Breast epithelium (tissue), 4 donors: ENCODE measurements at places on chromosomes 4 and X.

DNA sequence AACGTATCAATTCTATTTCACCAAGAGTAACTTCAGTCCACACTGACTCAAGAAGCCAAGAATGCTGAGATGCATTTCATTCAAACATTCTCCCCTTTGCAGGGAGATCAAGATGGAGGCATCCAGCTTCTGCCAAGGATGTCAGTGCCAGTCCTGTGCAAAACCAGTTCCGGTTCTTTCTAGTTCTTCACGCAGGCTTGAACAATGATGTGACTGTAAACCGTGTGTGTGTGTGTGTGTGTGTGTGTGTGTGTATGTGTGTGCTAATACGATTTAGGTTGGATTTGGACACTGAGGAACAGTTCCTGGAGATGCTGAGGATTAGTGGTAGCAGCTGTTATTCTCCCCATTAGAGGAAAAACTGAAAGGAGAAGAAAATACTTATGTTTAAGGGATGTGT lies at the start of gene REELD1:
Gene REELD1 (plus strand): TSS at position 301 of the 400 bp plus-strand sequence. CDS start 2,415 bp downstream, outside the sequence.
- H3K27ac ChIP-seq = no peak within 1 kb of the TSS
- no peaks in the 10 kb centered on the region for H3K36me3 ChIP-seq
- no peaks in the 10 kb centered on the region for H3K27me3 ChIP-seq
- no peaks in the 10 kb centered on the region for H3K4me1 ChIP-seq

- H3K27me3 ChIP-seq = no peaks in the 10 kb centered on the region
- DNase-seq = no peak
- H3K4me1 ChIP-seq = no peaks in the 10 kb centered on the region
- H3K36me3 ChIP-seq = no peaks in the 10 kb centered on the region
- H3K4me3 ChIP-seq = no peak overlapping the region
Observed at GRCh38 chrX:150765782-150766350, 72.7 kb downstream of the MTMR1 start.

- H3K4me1 ChIP-seq = no peaks in the 10 kb centered on the region
- H3K4me3 ChIP-seq = no peak overlapping the region
- no peak overlapping the region for H3K27ac ChIP-seq
- no peaks in the 10 kb centered on the region for H3K27me3 ChIP-seq
Observed at GRCh38 chr4:17427991-17428390, 83.9 kb downstream of the QDPR start.

- DNase-seq = no peak
- H3K36me3 ChIP-seq = peaks cover 4% of the 10 kb centered on the region
- H3K27ac ChIP-seq = no peak overlapping the region
- no peaks in the 10 kb centered on the region for H3K4me1 ChIP-seq
Observed at GRCh38 chr4:155777971-155778735, 19.3 kb downstream of the GUCY1B1 start.

GRCh38 chr4:179110356-179110755 lies 1668.1 kb upstream of the AGA start:
- DNase-seq = no peak
- no peak overlapping the region for H3K4me3 ChIP-seq
- no peaks in the 10 kb centered on the region for H3K27me3 ChIP-seq
- H3K4me1 ChIP-seq = no peaks in the 10 kb centered on the region
- no peaks in the 10 kb centered on the region for H3K36me3 ChIP-seq

GRCh38 chrX:25527156-25527555 lies 511.4 kb upstream of the ARX start:
- no peaks in the 10 kb centered on the region for H3K36me3 ChIP-seq
- DNase-seq = no peak
- peaks cover 10% of the 10 kb centered on the region for H3K27me3 ChIP-seq

GRCh38 chr4:165369522-165369921 lies 9.3 kb upstream of the CPE start:
- no peak for DNase-seq
- H3K27ac ChIP-seq = no peak overlapping the region
- no peaks in the 10 kb centered on the region for H3K27me3 ChIP-seq
- H3K36me3 ChIP-seq = no peaks in the 10 kb centered on the region

DNA sequence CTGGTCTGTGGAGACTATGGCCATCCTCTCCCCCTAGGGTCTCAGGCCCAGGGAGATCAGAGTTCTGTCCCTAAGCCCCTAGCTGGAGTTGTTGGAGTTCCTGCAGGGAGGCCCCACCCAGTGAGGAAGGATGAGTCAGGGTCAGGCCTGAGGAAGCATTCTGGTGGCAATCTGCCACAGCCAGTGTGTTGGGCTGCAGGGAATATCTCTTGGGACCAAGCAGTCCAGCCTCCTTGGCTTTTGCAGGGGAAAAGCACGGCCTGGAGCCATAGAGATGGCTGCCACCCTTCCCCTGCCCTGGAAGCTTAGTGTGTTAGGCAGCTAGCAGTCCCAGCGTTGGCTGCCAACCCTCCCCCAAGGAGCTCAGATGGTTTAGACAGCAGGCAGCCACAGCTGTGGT lies 202.4 kb downstream of the RTL9 start:
- no peaks in the 10 kb centered on the region for H3K4me1 ChIP-seq
- no peak for DNase-seq
- H3K36me3 ChIP-seq = no peaks in the 10 kb centered on the region
- no peak overlapping the region for H3K4me3 ChIP-seq
- H3K27ac ChIP-seq = no peak overlapping the region

DNA sequence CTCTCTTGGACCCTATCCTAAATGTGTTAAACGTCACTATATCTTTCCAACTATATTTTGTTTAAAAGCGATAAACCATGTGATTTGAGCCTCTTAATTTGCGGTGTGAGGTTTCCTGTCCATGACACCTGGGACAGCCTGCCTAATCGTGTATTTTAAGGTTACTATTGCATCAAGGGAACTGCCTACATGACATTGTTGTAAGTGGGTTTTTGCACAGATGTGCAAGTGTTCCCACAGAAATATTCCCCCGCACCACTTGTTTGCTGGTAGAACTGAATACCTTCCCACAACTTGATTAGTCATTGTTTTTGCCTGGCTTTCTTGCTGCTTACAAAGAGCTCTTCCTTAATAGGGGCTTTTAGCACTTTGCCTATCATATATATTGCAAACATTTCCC lies 5.1 kb upstream of the FAM184B start:
- no peak overlapping the region for H3K27ac ChIP-seq
- no peaks in the 10 kb centered on the region for H3K36me3 ChIP-seq

DNA sequence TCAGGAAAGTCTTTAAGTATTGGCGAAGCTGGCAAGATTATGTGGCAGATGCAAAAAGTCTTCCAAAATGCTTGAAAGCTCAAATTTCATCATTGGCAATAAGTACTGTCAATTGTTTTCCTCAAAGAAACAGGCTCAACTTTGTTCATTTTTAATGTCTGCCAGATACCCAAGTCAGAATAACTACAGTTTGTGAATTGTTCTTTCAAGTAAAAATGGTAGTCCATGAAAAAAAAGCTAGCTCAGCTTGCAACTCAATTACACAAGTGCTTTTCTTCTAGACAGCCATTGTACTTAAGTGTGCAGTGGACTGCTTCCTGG lies 70.5 kb downstream of the AFF1 start:
- no peaks in the 10 kb centered on the region for H3K27me3 ChIP-seq
- peak overlapping the region; percentile 97 for H3K27ac ChIP-seq
- no peaks in the 10 kb centered on the region for H3K36me3 ChIP-seq

DNA sequence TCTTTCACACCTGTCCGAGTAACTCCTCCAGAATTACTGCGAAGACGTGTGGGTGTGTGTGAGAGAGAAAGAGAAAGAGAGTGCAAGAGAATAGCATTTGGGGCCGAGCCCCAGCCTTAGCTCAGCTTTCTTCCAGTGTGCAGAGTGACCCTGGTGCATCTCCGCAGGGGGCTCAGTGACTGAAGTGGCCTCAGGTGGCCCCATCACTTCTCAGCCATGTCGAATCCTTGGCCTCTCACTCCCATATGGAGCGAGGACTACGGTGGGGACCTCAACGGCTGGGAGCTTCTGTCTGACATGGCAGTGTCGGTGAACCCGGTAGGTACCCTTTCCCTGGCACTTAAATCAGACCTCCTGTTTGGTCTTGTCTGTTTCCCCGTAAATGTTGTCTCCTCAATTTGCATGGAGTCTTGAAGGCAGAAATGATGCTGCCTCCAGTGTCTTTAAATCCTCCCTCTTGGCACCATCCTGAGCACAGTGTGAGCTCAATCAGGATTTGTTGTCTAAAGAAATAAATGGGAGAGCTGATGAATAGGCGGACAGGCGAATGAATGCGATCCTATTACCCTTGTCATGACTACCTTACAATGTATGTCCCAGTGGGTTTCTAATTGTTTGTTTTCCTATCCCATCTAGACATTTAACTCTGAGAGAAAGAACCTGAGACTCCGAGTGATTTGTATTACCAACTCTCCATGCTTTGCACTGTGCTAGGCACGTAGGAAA lies 305.9 kb downstream of the AFF2 start:
- no peak for DNase-seq
- H3K4me3 ChIP-seq = no peak overlapping the region
- H3K27ac ChIP-seq = no peak overlapping the region
- no peaks in the 10 kb centered on the region for H3K36me3 ChIP-seq
- peaks cover 4% of the 10 kb centered on the region for H3K27me3 ChIP-seq
- H3K4me1 ChIP-seq = no peaks in the 10 kb centered on the region

DNA sequence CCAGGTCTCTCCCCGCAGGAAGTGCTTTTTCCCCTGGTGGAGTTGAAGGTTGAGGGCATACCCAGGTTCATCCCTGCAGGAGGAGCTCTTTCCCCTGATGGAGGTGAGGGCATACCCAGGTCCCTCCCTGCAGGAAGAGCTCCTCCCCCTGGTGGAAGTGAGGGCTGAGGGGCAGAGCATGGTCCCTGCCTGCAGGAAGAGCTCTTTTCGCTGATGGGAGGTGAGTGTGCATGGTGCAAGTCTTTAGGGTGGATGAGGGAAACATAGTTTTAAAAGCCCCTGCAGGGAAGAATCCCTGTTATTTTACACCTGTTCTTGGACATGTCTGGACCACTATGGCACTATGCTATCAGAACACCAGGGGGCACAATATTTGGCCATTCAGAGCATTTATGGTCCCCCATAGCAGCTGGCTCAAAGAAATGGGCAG lies 43.7 kb upstream of the PUDP start:
- H3K4me3 ChIP-seq = no peak overlapping the region
- no peaks in the 10 kb centered on the region for H3K27me3 ChIP-seq
- H3K4me1 ChIP-seq = no peaks in the 10 kb centered on the region
- DNase-seq = no peak
- no peaks in the 10 kb centered on the region for H3K36me3 ChIP-seq

DNA sequence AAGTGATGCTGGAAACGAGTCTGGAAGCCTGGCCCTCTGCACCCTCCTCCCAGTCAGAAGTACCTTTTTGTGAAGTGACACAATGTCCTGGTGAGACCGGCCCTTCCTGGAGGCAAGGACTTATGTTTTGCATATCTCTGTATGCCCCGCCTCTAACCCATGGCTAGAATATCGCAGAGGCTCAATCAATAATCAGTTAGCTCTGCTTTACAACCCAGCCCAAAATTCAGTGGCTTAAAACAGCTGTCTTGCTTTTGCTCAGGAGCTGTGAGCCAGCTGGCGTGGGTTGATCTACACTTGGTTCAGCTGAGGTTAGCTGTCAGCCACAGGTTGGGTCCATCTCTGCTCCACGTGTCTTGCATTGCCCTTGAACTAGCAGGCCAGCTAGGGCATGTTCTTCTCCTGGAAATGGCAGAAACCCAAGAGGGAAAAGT lies 98.8 kb upstream of the METTL14 start:
- H3K27me3 ChIP-seq = no peaks in the 10 kb centered on the region
- H3K36me3 ChIP-seq = no peaks in the 10 kb centered on the region
- H3K4me1 ChIP-seq = peaks cover 7% of the 10 kb centered on the region
- DNase-seq = no peak

DNA sequence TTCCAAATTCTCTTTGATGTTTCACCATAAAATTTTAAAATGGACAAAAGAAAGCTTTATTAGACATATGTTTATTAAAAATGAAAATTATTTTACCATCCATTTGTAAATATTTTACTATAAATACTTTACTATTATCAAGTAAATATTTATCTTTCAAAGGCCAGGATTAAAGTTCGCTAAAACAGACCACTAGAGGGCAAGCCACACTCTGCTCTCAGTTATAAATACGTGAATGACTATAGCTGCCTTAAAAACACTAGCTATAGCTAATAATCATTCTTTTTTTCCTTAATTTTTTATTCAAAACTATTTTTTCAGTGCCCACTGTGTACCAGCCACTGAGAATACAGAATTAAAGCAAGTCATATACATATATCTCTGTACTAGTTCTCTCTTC lies 38.6 kb downstream of the UNC5C start:
- H3K4me1 ChIP-seq = peaks cover 7% of the 10 kb centered on the region
- no peaks in the 10 kb centered on the region for H3K27me3 ChIP-seq
- no peak overlapping the region for H3K27ac ChIP-seq
- no peak for DNase-seq
- no peaks in the 10 kb centered on the region for H3K36me3 ChIP-seq

- H3K36me3 ChIP-seq = no peaks in the 10 kb centered on the region
- no peaks in the 10 kb centered on the region for H3K27me3 ChIP-seq
- no peaks in the 10 kb centered on the region for H3K4me1 ChIP-seq
- no peak for DNase-seq
- H3K27ac ChIP-seq = no peak overlapping the region
- H3K4me3 ChIP-seq = no peak overlapping the region
Observed at GRCh38 chr4:18869166-18869565, 847.6 kb upstream of the LCORL start.

- H3K27ac ChIP-seq = no peak overlapping the region
- DNase-seq = no peak
- no peaks in the 10 kb centered on the region for H3K36me3 ChIP-seq
- H3K4me1 ChIP-seq = no peaks in the 10 kb centered on the region
- H3K27me3 ChIP-seq = no peaks in the 10 kb centered on the region
- H3K4me3 ChIP-seq = no peak overlapping the region
Observed at GRCh38 chr4:138297743-138298405, 55.7 kb upstream of the SLC7A11 start.

- no peaks in the 10 kb centered on the region for H3K4me1 ChIP-seq
- H3K27me3 ChIP-seq = no peaks in the 10 kb centered on the region
- H3K27ac ChIP-seq = no peak overlapping the region
Observed at GRCh38 chr4:187270154-187270553, 546.5 kb upstream of the FAT1 start.

GRCh38 chr4:101158507-101158906 lies 188.8 kb downstream of the PPP3CA start:
- H3K36me3 ChIP-seq = no peaks in the 10 kb centered on the region
- no peak for DNase-seq
- no peaks in the 10 kb centered on the region for H3K4me1 ChIP-seq
- H3K27ac ChIP-seq = no peak overlapping the region
- no peaks in the 10 kb centered on the region for H3K27me3 ChIP-seq
- H3K4me3 ChIP-seq = no peak overlapping the region

- no peaks in the 10 kb centered on the region for H3K36me3 ChIP-seq
- H3K4me3 ChIP-seq = no peak overlapping the region
- H3K27me3 ChIP-seq = no peaks in the 10 kb centered on the region
Observed at GRCh38 chr4:20264688-20265087, 13.0 kb downstream of the SLIT2 start.

- H3K27me3 ChIP-seq = peaks cover 25% of the 10 kb centered on the region
- no peak for DNase-seq
- H3K4me3 ChIP-seq = no peak overlapping the region
- H3K27ac ChIP-seq = peak overlapping the region; percentile 61
- no peaks in the 10 kb centered on the region for H3K36me3 ChIP-seq
Observed at GRCh38 chr4:788636-789297, 37.2 kb downstream of the CPLX1 start.

DNA sequence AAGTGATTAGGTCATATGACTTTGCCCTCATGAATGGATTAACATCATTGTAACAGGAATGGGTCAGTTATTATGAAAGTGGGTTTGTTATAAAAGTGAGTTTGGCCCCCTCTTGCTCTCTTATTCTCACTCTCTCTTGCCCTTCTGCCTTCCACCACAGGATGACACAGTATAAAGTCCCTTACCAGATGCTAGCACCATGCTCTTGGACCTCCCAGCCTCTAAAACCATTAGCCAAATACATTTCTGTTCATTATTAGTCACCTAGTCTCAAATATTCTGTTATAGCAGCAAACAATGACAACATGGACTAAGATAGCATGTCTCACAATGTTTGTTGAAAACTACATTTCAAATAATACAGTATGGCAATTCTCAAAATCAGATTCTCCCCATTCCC lies 59.7 kb downstream of the RWDD4 start:
- no peak overlapping the region for H3K27ac ChIP-seq
- no peaks in the 10 kb centered on the region for H3K36me3 ChIP-seq
- no peaks in the 10 kb centered on the region for H3K27me3 ChIP-seq
- no peak for DNase-seq
- no peak overlapping the region for H3K4me3 ChIP-seq
- H3K4me1 ChIP-seq = no peaks in the 10 kb centered on the region
